Fibroblast of mammary gland (primary cell): ENCODE measurements at places on chromosomes 5 and 9.

GRCh38 chr9:136787690-136788400, 3.3 kb upstream of the TMEM141 start:
- DNase-seq, result peak; percentile 56

- DNase-seq, result no peak
Observed at GRCh38 chr5:5719292-5719691, 296.8 kb downstream of the ICE1 start.

DNA sequence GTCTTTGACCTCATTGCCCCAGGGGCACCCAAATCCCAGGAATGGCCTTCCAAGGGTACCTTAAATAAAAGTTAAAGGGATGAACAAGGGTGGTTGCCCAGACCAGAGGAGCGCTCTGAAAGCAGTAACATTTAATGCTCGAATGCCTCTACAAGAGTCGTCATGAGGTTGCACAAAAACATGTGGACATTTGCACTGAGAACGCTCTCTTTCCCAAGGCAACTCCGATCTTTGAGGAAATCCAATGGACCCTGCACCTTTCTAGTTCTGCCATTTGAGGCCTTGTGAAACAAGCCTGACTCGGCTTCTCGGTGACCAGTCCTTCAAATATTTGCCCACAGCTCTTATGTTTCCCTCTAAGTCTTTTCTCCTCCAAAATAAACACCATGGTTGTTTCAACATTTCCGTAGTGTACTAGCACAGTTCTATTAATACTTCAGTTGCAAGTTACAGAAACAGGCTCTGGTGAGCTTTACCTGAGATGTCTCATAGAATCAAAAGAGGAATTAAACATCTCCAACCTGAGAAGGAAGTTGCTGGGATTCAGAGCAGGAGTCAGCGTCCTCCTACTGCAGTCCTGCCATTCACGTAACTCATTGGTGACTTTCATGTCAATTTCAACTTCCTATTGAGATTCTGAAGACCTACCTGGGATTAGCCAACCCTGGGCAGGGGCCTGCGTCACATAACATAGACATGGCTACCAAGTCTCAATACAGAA, 168.8 kb upstream of the RAI14 start:
- peak; percentile 95 for DNase-seq

GRCh38 chr5:67901814-67902496, 313.6 kb upstream of the PIK3R1 start:
- no peak for DNase-seq

GRCh38 chr9:112032009-112032408, 135.4 kb downstream of the UGCG start:
- DNase-seq, result no peak

DNA sequence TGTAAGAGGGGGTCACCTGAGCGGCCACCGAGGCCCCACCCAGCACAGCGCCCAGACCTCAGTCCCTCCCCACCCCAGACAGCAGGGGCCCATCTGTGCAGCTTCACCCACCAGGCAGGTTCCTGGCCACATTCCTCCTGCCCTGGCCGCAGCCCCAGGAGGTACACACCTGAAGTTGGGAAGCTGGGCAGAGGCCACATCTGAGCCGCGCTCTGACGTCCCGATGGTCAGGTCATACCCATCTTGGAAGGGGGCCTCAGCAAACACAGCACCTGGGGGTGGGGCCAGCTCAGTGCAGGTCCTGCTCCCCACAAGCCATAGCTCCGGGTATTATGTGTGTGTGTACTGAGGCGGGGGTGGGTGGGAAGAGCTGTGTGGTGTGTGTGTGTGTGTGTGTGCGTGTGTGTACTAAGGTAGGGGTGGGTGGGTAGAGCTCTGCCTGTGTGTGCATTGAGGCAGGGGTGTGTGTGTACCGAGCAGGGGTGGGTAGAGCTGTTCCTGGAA, 5.6 kb downstream of the SPOUT1 start:
- DNase-seq, result no peak

DNA sequence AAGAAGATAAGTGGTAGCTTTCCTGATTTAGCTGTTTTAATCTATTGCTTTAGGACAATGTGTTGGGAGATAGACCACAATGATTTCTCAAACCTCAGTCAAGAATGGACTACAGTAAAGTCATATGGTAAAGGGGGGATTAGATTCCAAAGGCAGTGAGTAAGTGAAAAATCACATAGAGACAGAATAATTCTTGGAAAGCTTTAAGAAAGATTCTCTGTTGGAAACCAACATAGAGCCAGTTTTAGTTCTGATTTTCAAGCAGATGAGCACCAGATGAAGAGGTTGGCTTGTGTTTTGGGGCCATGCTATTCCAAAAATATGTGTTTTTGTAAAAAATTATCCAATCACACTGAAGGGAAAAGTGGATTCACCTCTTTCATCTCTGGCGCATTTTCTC, 256.8 kb upstream of the RPS23 start:
- no peak for DNase-seq

- no peak for DNase-seq
Observed at GRCh38 chr9:38412751-38413150, 11.5 kb downstream of the IGFBPL1 start.

GRCh38 chr9:133528001-133528875, 3.5 kb upstream of the MYMK start:
- DNase-seq, result no peak

GRCh38 chr9:137547687-137548543, 2.3 kb downstream of the PNPLA7 start:
- peak; percentile 34 for DNase-seq

DNA sequence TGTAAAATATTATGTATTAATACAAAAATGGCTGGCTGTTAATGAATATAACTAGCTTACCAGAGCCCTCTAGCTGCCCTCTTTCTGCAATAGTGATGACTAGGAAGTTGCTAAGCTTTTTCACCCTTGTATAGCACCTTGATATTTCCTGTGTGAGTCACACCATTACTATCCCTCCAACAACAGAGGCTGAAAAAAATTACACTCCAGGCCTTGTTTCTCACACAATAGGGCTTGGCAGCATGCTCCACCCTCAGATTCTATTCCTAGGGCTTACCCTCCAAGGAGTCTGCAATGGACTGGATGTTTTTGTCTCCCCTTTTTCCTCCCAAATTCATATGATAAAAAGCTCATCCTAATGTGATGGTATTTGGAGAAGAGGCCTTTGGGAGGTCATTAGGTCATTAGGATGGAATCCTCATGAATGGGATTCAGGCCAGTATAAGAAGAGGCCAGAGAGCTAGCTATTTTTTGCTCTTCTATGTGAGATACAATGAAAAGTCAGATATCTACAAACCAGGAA, 184.6 kb upstream of the MAP1B start:
- peak; percentile 45 for DNase-seq

DNA sequence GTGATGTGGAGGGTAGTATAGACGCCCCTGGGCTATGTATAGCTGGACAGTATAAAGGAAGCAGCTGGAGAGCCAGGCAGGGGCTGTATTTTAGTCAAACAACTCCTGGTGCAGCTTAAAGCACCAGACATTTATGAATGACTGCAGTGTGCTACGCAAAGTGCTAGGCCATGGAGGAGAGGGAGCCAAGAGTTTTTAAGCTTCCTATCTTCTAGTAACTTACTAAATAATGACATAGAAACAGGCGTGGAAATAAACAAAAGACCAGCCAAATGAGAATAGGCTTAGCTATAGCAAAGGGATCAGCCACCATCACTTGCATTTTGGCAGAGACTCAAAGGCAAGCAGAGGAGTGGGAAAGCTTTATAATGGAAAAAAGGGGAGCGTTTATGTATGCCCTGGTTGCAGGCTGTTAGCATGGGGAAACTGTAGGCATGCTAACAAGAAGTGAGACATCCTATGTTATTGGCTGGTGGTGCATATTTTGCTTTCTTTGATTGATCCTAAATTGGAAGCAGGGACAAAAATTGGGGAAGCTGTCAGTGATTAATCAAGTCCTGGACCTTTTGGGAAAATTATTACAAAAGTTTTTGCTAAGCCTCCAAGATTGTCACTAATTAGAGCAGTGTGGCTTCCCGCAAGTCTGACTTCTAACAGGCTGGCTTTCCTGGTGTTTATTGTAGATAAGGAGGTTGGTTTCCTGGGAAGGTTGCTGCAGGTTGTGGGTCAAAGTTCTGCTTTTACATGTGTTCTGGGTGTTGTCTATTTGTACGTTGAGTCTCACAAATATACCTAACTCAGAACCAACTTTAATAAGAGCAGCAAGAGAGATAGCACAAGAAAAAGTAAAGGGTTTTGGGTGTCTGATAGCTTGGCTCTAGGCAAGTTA, 46.6 kb downstream of the RAB3C start:
- no peak for DNase-seq

- DNase-seq, result peak; percentile 31
Observed at GRCh38 chr9:36991516-36992134, 42.4 kb downstream of the PAX5 start.

GRCh38 chr9:5580650-5581049, 48.3 kb upstream of the RIC1 start:
- DNase-seq, result no peak

- no peak for DNase-seq
Observed at GRCh38 chr9:3648266-3648665, 122.5 kb upstream of the RFX3 start.

- no peak for DNase-seq
Observed at GRCh38 chr5:172402531-172403188, 51.7 kb downstream of the SH3PXD2B start.

GRCh38 chr9:89049646-89050045, 58.4 kb downstream of the S1PR3 start:
- DNase-seq, result no peak

- DNase-seq, result no peak
Observed at GRCh38 chr5:142262683-142263082, 62.1 kb downstream of the SPRY4 start.

DNA sequence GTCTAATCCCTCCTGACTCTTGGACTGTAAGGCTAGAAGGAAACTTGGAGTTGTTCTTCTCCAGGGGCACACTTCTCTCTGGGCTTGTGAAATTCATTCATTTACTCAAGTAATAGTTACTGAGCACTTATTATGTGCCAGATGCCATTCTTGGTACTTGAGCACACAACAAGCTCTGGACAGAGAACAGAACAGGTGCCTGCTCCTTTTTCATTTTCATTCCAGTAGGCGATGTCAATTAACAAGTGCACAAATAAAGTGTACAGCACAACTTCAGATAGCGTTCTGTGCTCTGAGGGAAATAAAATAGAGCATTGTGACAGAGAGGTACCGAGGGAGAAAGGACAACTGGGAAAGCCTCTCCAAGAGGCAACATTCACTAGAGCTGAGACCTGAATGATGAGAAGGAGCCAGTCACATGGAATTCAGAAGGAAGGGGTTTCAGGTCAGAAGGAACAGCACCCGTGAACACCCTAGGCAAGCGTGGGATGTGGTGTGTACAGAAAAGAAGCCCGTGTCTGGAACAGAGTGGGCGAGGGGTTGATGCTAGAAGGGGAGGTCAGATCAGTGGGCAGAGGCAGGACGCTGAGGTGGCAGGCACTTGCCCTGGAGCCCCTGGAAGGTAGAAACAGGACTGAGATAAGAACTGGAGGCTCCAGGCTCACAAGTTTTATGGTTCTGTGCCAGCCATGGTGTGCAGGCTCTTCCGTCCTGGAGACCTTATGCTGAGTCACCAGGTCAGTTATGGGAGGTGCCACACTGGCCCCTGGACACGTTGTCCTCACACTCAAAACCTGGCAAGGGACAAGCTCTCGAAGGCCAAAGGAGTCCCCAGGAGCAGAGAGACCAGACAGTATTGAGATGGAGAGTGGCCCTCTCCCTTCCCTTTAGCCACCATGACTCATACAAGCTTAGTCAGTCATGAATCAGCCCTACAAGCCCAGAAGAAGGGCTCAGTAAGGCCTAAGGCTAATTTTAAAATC, 7.2 kb upstream of the ABLIM3 start:
- DNase-seq, result peak; percentile 97

DNA sequence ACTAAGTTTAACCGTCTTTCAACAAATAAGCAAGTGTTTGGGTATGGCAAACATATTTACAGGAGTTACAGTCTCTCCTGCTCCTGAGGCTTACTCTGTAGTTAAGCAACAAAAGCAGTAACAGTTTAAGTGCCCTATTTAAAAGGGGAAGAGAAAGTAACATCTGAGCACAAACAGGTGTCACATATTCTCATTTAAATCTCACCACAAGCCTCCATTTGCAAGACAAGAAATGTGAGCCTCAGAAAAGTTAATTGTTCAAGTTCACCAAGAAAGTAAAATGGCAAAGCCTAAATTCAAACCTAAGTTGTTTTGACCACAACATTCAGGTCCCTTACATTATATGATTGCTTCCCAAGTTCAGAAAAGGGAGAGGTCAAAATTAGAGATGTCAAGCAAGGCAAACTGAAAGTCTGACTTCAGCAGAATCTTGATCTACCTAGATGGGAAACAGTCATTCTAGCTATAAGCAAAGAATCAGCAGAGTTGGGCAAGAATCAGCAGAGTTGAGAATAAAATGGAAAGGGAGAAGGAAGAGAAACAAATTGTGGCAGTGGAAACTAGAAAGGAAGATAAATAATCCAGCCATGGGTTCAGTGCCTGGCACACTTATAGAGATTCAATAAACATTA, 93.4 kb downstream of the STRBP start:
- DNase-seq, result no peak

DNA sequence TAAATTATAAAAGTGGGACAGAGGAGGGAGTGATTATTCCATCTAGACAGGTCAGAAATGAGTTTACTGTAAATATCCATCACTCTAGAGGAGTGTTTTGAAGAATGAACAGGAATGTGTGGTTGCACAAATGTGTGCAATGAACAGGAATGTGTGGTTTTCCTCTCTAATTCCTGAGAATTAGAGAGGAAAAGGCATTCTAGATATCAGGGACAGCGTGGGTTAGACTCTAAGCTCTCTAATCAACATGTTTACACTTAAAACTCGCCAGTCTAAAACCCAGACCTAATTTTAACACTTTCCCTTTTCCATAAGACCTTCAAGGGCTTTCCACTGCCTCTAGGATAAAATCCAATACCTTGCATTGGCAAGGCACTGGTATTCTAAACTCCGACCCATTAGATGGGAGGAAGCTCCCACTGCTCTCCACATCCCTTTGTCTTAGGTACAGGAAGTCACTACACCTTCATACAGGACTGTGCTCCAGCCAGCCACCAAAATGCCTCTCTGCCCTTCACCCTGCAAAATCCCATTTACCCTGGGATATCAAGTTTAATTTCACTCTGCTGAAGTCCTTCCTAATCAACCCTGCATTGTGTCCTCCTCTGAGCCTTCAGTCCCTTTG, 67.9 kb downstream of the NFIB start:
- DNase-seq, result no peak
